ENCODE measurements at places on chromosomes 7 and 10. TPM values are rescaled to one million over a fixed set of nuclear protein-coding genes. Genes with fewer than 3 reads are reported as not detected.

The ACTL6B gene
- not detected for total RNA-seq

The GPR37 gene
- 1.3 TPM for total RNA-seq

GRCh38 chr7:47647181-47647917 lies 65.4 kb upstream of the TNS3 start:
- DNase-seq, result no peak

GRCh38 chr10:73773152-73773879 lies 8.5 kb upstream of the CHCHD1 start:
- DNase-seq, result no peak

- no peak for DNase-seq
Observed at GRCh38 chr7:77430927-77431326, 14.8 kb upstream of the GSAP start.

GRCh38 chr7:22846961-22847360 lies 24.3 kb upstream of the TOMM7 start:
- no peak for DNase-seq

DNA sequence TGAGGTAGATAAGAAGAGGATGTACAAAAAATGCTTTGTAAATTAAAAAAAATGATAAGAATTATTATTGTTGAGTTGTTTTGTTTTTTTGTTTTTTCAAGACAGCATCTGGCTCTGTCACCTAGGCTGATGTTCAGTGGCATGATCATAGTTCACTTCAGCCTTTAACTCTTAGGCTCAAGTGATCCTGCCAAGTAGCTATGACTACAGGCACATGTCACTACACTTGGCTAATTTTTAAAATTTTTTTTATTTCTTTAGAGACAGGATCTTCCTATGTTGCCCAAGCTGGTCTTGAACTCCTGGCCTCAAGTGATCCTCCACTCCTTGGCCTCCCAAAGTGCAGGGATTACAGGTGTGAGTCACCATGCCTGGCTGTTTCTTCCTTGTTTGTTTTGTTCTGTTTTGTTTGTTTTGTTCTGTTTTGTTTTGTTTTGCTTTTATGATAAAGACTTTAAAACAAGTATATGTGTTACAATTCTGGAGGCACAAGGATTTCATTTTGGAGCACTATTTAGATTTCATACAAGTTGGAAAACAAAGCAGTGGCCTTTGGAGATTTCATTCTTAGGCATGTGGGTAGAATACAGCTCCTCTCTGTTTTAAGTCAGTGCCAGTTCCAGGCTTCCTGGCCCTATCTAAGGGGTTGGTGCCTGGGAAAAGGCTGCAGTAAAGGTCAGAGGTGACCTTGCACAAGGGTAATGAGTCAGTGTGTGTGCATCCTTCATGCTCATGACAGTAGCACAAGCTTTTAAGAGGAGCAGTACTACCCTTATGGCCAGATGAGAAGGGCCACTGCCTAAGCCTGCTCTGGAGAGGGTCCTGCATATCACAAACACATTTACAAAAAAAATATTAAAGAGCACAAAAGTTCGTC lies 17.9 kb downstream of the FGFBP3 start:
- no peak for DNase-seq

DNA sequence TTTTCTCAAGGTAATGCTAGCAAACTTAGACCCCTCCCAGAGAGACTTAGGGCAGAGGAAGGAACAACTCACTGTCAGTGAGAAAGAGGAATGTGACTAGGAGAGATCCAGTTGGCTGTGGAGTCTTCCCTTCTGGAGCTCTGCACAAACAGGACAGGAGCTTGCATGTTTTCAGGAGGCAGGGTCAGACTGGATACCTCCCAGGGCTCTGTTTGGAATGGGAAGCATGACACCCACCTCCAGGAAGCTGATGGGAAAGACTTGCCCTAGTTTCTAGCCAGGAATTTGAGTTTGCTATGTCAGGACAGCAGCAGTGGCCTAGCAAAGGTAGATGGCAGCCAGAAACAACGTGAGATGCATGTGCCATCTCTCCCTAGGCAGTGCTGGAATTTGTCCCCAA lies 40.6 kb downstream of the GHRHR start:
- DNase-seq, result no peak

Measured in upper lobe of left lung (tissue), 6 donors.